ENCODE measurements at places on chromosomes 2 and 18.

- DNase-seq, result no peak
Measured at GRCh38 chr2:238703053-238703415, 144.9 kb upstream of the TWIST2 start.

DNA sequence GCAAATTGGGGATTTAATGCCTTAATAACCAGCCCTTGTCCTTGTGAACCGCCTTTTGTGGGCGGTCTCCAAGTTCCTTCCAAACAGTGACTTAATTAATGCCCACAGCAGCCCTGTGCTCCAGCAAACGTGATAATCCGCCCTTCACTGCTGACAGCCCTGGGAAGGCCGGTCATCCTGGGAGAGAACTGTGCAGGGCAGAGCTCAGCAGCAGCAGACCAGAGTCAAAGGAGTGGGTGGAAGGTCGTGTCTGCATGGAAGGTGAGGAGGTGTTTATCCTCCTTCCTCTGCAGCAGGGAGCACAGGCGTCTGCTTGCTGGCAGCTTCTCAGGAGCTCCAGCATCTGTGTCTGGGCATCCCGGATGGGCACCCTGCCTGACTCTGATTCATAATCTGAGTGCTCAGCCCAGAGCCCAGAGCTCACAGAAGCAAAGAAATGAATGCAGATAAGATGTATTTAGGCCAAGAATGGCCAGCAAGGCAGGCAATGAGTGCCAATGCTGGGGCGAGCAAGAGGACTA lies 270.0 kb upstream of the PXDN start:
- DNase-seq, result no peak

- DNase-seq, result no peak
Measured at GRCh38 chr2:29360016-29360784, 245.0 kb downstream of the CLIP4 start.

GRCh38 chr2:127700527-127701192 lies 637 bp upstream of the SFT2D3 start:
- peak; percentile 46 for DNase-seq

GRCh38 chr2:59622599-59623308 lies 930.7 kb downstream of the BCL11A start:
- DNase-seq, result no peak

GRCh38 chr2:109481196-109481555 lies 132.6 kb downstream of the SEPTIN10 start:
- no peak for DNase-seq

All from ELR (cell line).